ENCODE measurements at places on chromosomes 4 and X.

GRCh38 chr4:77127215-77127614, 29.8 kb upstream of the CCNG2 start:
- DNase-seq = no peak
- H3K4me1 ChIP-seq = peaks cover 54% of the 10 kb centered on the region
- H3K27ac ChIP-seq = peak overlapping the region; percentile 48
- peaks cover 3% of the 10 kb centered on the region for H3K36me3 ChIP-seq
- H3K27me3 ChIP-seq = no peaks in the 10 kb centered on the region
- H3K4me3 ChIP-seq = no peak overlapping the region

DNA sequence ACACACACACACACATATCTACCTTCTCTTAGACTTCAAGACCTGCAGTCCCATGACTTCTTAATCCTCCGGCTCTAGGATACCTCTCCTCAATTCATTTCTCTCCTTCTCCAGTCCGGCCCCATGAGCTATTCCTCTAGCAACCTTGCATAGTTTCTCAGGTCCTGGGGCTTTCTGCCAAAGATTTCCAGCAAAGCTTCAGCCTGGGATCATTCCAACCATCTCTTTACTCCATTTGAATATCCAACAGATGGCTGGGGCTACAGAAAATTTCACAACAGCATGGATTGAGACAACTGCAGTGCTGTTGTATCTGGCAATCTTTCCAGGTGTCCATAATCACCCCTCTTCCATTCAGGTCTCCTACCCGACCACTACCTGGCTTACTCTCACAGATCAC, 184.1 kb downstream of the DCHS2 start:
- peaks cover 26% of the 10 kb centered on the region for H3K27me3 ChIP-seq
- no peaks in the 10 kb centered on the region for H3K4me1 ChIP-seq
- H3K27ac ChIP-seq = no peak overlapping the region
- no peak for DNase-seq
- H3K4me3 ChIP-seq = no peak overlapping the region

DNA sequence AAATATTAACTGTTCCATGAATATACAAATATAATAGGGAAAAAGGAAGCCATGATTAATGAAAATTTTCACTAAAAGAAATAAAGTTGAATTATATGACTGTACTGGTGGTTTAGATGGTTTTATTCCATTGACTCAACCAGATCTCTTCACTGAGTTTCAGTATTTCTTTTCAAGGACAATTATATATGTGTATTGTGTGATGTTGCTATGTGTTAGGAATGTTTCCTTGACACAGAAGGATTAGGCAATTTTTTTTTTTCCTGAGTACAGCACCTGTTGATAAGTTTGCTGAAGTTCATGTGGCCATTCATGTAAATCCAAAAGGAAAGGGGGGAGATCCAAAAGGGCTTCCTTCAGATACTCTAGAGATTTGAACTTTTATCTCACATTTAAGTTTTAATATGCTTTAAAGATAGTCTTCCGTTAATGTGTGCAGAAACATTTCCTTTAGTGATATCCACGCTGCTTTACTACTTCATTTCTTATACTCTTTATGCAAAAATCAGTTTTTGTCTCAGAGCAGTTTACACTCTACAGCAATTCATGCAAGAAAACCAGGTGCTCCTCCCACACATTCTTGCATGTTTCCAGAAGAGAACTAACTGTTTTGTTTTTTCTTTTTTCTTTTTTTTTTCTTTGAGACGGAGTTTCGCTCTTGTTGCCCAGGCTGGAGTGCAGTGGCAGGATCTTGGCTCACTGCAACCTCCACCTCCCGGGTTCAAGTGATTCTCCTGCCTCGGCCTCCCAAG, 249.1 kb downstream of the RPA4 start:
- no peaks in the 10 kb centered on the region for H3K27me3 ChIP-seq
- peak overlapping the region; percentile 41 for H3K4me3 ChIP-seq
- no peak overlapping the region for H3K27ac ChIP-seq
- H3K36me3 ChIP-seq = no peaks in the 10 kb centered on the region
- peaks cover 3% of the 10 kb centered on the region for H3K4me1 ChIP-seq

DNA sequence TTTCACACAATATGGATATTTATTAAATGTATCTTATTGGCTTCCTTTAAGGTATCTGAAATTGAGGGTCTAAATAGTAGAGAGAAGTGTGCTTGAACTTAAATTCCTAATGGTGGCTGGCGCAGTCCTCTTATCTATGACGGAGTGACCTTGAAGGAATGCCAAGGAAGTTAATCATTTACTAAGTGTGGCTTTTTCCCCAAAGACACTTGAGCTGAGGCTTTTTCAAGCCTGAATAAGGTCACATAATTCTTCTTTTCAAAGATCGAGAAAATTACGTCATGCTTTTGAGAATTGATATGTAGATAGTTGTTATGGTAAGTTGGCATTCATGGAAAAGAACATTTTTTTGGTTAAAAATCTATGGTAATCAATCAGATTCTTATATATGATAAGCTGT, 11.7 kb upstream of the PRPS2 start:
- H3K36me3 ChIP-seq = no peaks in the 10 kb centered on the region
- H3K4me3 ChIP-seq = no peak overlapping the region
- DNase-seq = no peak
- H3K4me1 ChIP-seq = no peaks in the 10 kb centered on the region
- H3K27ac ChIP-seq = no peak overlapping the region

DNA sequence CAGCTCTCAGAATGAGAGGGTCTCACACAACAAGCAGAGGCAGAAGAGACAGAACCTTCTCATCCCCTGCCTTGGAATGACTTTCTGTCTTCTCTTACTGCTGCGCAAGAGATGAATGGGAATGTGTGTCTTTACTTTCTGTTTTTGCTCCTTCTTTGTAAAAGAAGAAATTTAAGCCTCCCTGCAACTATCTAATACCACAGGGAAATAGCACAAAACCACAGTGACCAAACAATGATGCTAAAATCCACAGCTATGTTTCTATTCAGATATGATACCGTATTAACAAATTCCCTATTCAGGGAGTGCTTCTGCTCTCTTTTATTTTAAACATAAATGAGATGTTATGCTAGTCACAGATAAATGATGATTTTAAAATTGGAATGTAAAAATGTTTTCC, 173.8 kb upstream of the RAI2 start:
- no peak overlapping the region for H3K4me3 ChIP-seq
- H3K4me1 ChIP-seq = no peaks in the 10 kb centered on the region
- H3K27me3 ChIP-seq = no peaks in the 10 kb centered on the region
- H3K36me3 ChIP-seq = no peaks in the 10 kb centered on the region
- DNase-seq = no peak

- no peak for DNase-seq
- H3K27me3 ChIP-seq = no peaks in the 10 kb centered on the region
- H3K4me3 ChIP-seq = no peak overlapping the region
- H3K4me1 ChIP-seq = no peaks in the 10 kb centered on the region
- no peak overlapping the region for H3K27ac ChIP-seq
- no peaks in the 10 kb centered on the region for H3K36me3 ChIP-seq
Observed at GRCh38 chrX:6678313-6678712, 143.4 kb upstream of the VCX3A start.

DNA sequence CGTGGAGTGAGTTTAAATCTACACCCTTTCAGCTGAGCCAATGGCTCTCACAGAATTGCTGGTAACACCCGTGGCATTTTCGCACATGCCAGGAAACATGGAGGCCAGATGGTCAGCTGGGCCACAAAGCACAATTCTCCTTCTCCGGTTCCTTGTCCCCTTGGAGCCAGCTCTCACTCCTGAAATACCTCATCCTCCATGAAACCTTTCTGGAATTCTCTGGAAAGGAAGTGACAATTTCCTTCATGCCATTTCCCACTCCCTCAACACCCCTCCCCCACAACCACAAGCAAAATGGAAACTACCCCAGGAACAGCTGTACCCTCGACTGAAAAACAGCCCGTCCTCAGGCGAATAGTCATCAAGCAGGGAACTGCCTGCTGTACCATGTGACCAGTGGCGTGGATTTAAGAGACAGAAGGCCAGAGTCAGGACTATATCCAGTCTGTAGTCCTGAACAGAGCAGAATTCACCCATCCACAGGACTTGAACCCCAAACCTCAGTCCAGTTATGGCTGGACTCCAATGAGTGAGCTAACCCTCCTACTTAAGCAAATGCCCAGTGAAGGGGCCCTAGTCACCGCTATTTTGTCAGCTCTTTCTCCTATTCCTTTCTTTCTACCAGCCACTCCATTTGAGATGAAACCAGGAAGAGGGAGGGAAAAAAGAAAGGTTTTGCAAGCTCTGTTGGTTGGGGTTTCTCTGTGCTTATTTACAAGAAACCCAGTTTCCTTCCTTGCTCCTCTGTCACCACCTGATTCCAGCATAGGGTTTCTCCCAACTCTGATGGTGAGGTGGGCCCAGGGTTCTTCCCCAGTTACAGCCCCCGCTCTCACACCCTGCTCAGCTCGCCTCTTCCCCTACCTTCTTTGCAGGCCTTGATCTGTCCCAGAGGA, 24.5 kb downstream of the ELF4 start:
- peaks cover 8% of the 10 kb centered on the region for H3K36me3 ChIP-seq
- H3K27me3 ChIP-seq = no peaks in the 10 kb centered on the region
- H3K27ac ChIP-seq = peak overlapping the region; percentile 78
- no peak for DNase-seq

- H3K36me3 ChIP-seq = no peaks in the 10 kb centered on the region
- no peak overlapping the region for H3K4me3 ChIP-seq
- H3K27me3 ChIP-seq = peaks cover 6% of the 10 kb centered on the region
- DNase-seq = no peak
- H3K4me1 ChIP-seq = no peaks in the 10 kb centered on the region
Observed at GRCh38 chr4:174362340-174362739, 78.6 kb downstream of the CEP44 start.

- no peaks in the 10 kb centered on the region for H3K27me3 ChIP-seq
- DNase-seq = no peak
- no peaks in the 10 kb centered on the region for H3K4me1 ChIP-seq
- no peak overlapping the region for H3K27ac ChIP-seq
- no peaks in the 10 kb centered on the region for H3K36me3 ChIP-seq
- H3K4me3 ChIP-seq = no peak overlapping the region
Observed at GRCh38 chrX:29547877-29548276, 667.5 kb upstream of the MAGEB2 start.

DNA sequence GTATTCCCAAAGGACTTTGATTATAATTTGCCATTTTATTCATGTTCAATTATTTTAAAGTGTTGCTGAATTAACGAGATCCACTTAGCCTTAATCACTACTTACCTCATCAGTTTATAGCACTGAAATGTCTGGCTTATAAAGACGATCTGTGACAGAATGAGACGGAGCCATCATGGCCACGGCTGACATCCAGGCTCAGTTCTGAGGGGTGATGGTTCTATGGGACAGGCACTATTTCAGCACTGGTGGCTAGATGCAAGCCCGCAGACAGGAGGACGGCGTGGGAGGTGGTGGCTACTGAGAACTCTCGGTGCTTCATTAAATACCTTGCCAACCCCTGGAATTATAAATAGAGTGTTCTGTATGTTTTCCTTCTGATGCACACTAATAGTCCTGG, 1084.2 kb upstream of the TENM3 start:
- no peak overlapping the region for H3K4me3 ChIP-seq
- H3K27ac ChIP-seq = no peak overlapping the region
- H3K36me3 ChIP-seq = no peaks in the 10 kb centered on the region
- DNase-seq = no peak
- peaks cover 7% of the 10 kb centered on the region for H3K27me3 ChIP-seq

GRCh38 chr4:26062215-26062614, 148.2 kb downstream of the SMIM20 start:
- DNase-seq = no peak
- no peak overlapping the region for H3K4me3 ChIP-seq
- H3K4me1 ChIP-seq = peaks cover 18% of the 10 kb centered on the region
- peaks cover 27% of the 10 kb centered on the region for H3K27me3 ChIP-seq
- no peaks in the 10 kb centered on the region for H3K36me3 ChIP-seq

DNA sequence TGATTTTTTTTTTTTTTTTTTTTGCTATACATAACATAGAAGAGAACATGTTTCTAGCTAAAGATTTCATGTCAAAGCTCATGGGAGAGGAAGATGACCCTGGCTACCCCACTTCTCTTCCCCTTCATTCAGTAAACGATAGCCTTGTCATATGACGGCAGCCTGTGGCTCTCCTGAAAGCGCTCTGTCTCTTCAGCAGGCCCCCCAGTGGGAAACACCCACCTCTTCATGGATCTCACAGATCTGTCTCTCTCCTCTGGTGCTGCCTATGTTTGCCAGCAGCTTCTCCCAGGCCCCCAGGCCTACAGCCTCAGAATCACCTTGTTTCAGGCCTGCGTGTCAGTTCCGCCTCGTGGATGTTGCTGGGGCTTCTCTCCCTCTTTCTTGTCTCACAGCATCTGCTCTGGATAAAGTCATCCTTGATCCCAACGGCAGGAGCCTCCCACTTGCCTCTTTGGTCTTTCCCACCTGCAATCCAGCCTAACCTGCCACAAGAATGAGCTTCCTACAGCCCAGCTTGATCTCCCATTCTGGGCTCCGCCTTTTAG, 34.6 kb downstream of the RHOH start:
- no peaks in the 10 kb centered on the region for H3K27me3 ChIP-seq
- H3K36me3 ChIP-seq = peaks cover 33% of the 10 kb centered on the region
- peak overlapping the region; percentile 89 for H3K27ac ChIP-seq

GRCh38 chrX:78624962-78625909, 33.9 kb downstream of the RTL3 start:
- H3K36me3 ChIP-seq = no peaks in the 10 kb centered on the region
- no peaks in the 10 kb centered on the region for H3K4me1 ChIP-seq
- H3K27ac ChIP-seq = no peak overlapping the region
- no peak overlapping the region for H3K4me3 ChIP-seq

- no peak for DNase-seq
- no peaks in the 10 kb centered on the region for H3K4me1 ChIP-seq
- H3K4me3 ChIP-seq = no peak overlapping the region
- no peak overlapping the region for H3K27ac ChIP-seq
- no peaks in the 10 kb centered on the region for H3K36me3 ChIP-seq
- peaks cover 4% of the 10 kb centered on the region for H3K27me3 ChIP-seq
Observed at GRCh38 chr4:155568641-155569220, 97.9 kb upstream of the GUCY1A1 start.

GRCh38 chrX:6738518-6739470, 203.9 kb upstream of the VCX3A start:
- H3K27ac ChIP-seq = peak overlapping the region; percentile 82
- H3K4me3 ChIP-seq = no peak overlapping the region
- H3K4me1 ChIP-seq = peaks cover 13% of the 10 kb centered on the region
- peak; percentile 29 for DNase-seq
- no peaks in the 10 kb centered on the region for H3K27me3 ChIP-seq
- no peaks in the 10 kb centered on the region for H3K36me3 ChIP-seq

DNA sequence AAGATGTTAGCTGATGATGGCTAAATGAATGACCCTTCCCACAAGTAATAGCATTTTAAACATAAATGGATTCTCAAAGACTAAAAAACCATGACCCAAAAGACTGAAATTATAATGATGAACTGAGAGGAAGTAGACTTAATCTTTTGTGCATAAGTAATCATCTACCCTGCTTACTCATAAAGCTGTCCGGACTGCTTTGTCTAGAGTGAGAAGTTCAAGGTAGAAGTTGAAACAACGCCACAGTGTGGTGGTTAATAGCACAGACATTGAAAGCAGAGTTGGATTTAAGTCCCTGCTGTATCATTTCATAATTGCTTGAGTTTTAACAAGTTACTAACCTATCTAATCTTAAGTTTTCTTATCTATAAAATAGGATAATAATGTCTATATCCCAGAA, 346.6 kb downstream of the CENPC start:
- no peak overlapping the region for H3K27ac ChIP-seq
- H3K27me3 ChIP-seq = no peaks in the 10 kb centered on the region
- no peak for DNase-seq
- H3K36me3 ChIP-seq = no peaks in the 10 kb centered on the region
- no peaks in the 10 kb centered on the region for H3K4me1 ChIP-seq

Data from stimulated activated naive B cell treated with anti-CD40 and anti-IgM and Interleukin-4, amounts not matched to agents 10 μg/mL and 1 μg/mL and 100 μg/mL, for 72 hours (primary cell).